Activated CD4-positive, alpha-beta T cell treated with anti-CD3 and anti-CD28 coated beads, Interleukin-2, amount 10 ng/mL, durations not matched to agents 7 days and 5 days (primary cell): ENCODE measurements at places on chromosomes 11 and 22.

DNA sequence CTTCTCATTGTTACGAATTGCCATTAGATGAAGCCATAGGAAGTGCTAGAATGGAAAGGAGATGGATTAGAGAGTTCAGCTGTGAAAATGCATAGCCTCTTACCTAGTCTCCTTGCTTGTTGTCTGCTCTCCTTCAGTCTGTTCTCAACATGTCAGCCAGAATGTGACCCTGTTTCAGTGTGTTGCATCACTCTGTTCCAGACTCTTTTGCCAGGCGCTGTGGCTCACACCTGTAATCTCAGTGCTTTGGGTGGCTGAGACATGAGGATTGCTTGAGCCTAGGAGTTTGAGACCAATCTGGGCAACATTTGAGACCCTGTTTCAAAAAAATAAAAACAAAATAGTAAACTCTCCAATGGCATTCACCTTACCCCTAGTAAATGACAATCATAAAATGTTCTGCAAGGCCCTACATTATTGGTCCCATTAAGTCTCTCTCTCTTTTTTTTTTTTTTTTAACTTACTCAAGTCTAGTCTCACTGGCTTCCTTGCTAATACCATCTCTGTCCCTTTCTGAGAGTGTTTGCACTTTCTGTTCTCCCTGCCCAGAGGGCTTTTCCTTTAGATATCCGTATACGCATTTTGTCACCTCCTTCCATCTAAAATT lies 39.4 kb downstream of the CYP2R1 start:
- DNase-seq = no peak

GRCh38 chr22:18042685-18043084 lies 18.3 kb upstream of the MICAL3 start:
- DNase-seq = no peak

- DNase-seq = no peak
These were observed 33.1 kb upstream of the CYB5R3 start for GRCh38 chr22:42682113-42682851.

DNA sequence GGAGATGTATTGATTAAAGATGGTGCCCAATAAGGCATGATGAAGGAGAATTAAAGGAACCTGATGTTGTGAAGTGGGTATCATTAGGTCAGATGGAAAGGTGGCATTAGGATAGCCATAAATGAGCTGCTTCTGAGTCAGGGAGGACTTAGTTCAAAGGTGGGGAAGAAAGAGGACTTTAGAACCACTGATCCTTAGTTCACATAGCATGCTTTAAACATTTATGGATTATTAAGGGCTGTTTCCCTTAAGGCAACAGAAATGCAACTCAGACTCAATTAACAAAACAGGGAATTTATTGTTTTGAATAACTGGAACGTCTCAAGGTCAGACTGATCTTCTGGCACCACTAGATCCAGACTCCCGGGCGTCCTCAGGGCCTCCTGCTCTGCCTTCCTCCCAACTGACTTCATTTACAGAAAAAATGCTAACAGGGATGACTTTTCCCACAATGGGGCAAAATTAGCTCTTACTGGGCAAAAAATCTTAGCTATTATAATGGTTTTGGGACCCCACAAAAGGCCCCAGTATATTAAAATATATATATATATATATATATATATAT lies 1526.0 kb downstream of the TBC1D22A start:
- DNase-seq = no peak

- no peak for DNase-seq
These were observed 126.5 kb downstream of the CASP12 start for GRCh38 chr11:104771763-104772162.

DNA sequence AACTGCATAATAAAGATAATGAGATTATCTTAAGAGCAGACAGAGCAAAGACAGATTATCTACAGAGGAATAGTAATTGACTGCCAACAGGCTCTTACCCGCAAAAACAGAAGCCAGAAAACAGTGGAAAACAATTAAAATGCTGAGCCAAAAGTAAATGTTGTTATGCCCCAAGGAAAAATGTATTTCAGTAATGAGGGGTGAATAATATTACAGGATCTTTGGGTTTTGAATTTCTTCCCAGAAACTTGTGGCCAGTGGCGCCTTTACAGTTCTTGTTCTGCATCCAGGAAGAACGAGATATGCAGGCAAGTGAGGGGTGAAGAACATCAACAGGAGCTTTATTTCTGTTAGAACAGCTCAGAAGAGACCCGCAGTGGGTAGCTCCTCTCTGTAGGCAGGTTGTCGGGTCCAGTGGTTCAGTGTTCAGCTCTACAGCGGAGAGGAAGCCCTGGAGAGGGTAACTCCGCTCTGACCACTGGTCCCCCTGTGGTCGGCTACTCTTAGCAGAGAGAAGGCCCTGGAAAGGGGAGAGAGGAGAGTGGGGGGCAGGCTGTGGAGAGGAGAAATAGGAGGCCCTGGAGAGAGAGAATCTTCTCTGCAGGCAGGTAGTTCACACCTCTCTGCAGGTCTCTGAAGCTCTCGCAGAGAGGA lies 51.8 kb upstream of the SC5D start:
- no peak for DNase-seq

- DNase-seq = no peak
These were observed 691.0 kb upstream of the API5 start for GRCh38 chr11:42620796-42621195.
